ENCODE measurements at places on chromosomes 1 and 21. TPM values are rescaled to one million over a fixed set of nuclear protein-coding genes. Genes with fewer than 3 reads are reported as not detected.

DNA sequence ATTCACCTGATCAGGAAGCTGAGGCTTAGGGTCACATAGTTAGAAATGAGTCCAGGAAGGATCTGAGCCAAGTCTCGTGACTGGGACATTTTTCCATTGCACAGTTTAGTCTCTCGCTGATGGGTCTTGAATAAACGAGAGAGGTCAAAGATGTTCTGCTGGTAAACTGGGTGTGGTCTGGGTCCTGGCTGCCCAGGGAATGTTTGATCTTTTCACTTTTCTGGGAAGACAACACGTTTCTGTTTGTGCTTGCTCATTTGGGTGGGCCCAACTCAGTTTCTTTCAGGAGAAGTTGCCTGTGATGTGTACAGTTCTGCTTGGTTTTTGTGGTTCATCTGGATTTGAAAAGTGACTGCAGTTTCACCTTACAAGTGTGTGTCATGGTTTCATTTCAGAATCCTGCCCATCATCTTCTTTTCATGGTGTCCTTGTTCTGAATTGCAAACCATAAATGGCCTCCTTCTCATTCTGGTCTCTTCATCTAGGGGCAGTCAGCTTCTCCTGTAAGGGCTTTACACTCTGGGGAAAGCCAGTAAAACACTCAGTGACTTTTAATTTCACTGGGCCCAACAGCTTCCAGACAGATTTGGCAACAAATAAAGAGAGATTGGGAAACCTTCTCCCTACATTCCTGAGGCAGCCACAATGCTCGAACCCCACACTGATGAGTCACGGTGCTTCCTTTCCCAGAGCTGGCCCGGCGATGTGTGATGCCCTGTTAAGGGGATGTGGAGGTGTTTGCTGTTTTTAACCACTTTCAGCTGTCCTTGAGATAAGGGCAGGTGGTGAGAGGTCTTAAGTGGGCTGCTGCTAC is 7.2 kb upstream of the TACSTD2 start:
- H3K27ac ChIP-seq, result peak overlapping the region; percentile 99
- H3K4me3 ChIP-seq, result peak overlapping the region; percentile 36
- H3K36me3 ChIP-seq, result no peaks in the 10 kb centered on the region
- H3K27me3 ChIP-seq, result no peaks in the 10 kb centered on the region
- H3K4me1 ChIP-seq, result peaks cover 45% of the 10 kb centered on the region

DNA sequence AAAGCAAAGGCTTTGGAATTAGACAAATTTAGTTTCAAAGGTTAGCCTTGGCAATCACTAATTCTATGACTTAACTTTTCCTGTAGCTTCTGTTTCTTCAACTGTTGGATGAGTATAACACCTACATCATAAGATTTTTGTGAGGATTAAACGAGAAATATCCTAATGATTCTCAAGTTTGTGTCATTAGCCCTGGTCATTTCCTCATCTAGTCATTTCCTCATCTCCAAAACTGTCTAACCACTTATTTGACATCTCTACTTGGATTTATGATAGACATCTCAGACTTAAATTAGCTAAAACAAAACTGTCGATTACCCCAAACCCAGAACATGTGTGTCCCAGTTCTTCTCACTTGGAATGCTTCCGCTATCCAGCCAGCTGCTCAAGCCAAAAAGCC is 80.2 kb upstream of the CHODL start:
- no peaks in the 10 kb centered on the region for H3K36me3 ChIP-seq
- H3K27me3 ChIP-seq, result no peaks in the 10 kb centered on the region
- H3K27ac ChIP-seq, result no peak overlapping the region
- H3K4me3 ChIP-seq, result no peak overlapping the region

GRCh38 chr1:245036102-245036501 is 118.7 kb upstream of the KIF26B start:
- H3K4me3 ChIP-seq, result no peak overlapping the region
- H3K4me1 ChIP-seq, result no peaks in the 10 kb centered on the region
- no peak overlapping the region for H3K27ac ChIP-seq
- H3K27me3 ChIP-seq, result no peaks in the 10 kb centered on the region

The VWA1 gene
- 56.6 TPM for total RNA-seq

The SPRR2E gene
- total RNA-seq, result not detected

Measured in PC-9 (cell line).